ENCODE measurements at places on chromosomes 13 and 19.

- DNase-seq: no peak
Measured at GRCh38 chr13:28622286-28622685, 36.6 kb upstream of the POMP start.

DNA sequence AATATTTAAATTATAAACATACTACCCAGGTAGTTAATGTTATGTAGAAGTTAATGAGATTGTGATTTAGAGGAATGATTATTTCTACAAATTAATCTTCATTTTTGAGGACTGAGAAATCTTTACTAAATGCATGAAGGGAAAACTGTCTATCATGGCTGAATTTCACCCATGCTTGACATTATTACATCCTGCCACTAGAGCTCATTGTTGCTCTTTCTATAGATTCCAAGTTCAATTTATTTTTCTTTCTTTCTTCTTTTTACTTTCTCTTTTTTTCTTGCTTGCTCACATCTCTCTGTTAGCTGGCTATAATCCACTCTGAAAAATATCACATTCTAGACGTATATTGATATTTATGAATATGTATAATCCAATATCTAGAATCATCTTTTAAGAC lies 505.0 kb upstream of the KLHL1 start:
- DNase-seq: no peak

- DNase-seq: no peak
Measured at GRCh38 chr13:98224557-98224956, 47.5 kb upstream of the RNF113B start.

- no peak for DNase-seq
Measured at GRCh38 chr19:53865523-53865917, 2.2 kb upstream of the MYADM start.

GRCh38 chr19:15048885-15049541 lies at the start of gene CASP14:
CASP14 (plus strand) TSS chr19:15049480; CDS start chr19:15052252, 2,772 bp downstream.
- DNase-seq: no peak

GRCh38 chr19:46579361-46579879 lies 21.7 kb upstream of the CALM3 start:
- no peak for DNase-seq

DNA sequence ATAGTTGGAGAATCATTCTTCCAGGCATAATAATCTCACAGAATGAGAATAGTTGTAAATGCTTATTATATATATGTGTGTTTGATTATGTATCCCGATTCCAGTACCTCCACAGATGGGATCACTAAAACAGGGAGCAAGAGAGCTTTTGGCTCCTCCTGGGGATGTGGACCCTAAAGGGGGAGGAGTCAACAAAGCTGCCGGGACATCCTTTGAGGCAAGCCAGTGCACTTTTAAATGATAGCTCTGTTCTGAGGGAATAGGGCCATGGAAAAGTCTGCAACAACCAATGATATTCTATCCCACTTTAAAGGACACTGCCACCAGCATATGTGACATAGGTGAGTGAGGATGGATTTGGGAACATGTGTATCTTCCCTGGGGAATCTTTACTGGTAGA lies 40.8 kb downstream of the SLITRK5 start:
- DNase-seq: no peak

GRCh38 chr19:33323093-33323820 lies 20.9 kb upstream of the CEBPA start:
- DNase-seq: no peak

GRCh38 chr13:66362485-66362884 lies 867.7 kb downstream of the PCDH9 start:
- no peak for DNase-seq

GRCh38 chr13:99500839-99501183 lies 461 bp upstream of the TM9SF2 start:
- DNase-seq: no peak

GRCh38 chr13:69458013-69458412 lies 649.6 kb upstream of the ATXN8OS start:
- no peak for DNase-seq

- DNase-seq: peak; percentile 44
Measured at GRCh38 chr19:12792051-12792852, 966 bp downstream of the JUNB start.

DNA sequence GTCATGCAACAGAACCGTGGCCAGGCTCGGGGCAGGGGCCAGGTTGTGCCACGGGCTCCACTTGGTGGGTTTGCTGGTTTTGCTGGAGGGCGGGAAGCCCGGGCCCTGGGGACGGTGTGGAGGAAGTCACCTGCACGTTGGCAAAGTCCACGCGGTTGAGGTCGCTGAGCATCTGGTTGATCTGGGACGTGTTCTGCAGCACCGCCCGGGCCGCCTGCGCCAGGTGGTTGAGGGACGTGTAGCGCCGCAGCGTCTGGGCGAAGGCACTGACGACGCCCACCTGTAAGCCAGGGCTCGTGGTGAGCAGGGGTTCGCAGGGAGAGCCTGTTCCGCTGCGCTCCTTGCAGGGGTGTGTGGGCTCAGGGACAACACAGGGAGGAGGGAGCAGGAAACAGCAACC lies 24.7 kb upstream of the RANBP3 start:
- no peak for DNase-seq

DNA sequence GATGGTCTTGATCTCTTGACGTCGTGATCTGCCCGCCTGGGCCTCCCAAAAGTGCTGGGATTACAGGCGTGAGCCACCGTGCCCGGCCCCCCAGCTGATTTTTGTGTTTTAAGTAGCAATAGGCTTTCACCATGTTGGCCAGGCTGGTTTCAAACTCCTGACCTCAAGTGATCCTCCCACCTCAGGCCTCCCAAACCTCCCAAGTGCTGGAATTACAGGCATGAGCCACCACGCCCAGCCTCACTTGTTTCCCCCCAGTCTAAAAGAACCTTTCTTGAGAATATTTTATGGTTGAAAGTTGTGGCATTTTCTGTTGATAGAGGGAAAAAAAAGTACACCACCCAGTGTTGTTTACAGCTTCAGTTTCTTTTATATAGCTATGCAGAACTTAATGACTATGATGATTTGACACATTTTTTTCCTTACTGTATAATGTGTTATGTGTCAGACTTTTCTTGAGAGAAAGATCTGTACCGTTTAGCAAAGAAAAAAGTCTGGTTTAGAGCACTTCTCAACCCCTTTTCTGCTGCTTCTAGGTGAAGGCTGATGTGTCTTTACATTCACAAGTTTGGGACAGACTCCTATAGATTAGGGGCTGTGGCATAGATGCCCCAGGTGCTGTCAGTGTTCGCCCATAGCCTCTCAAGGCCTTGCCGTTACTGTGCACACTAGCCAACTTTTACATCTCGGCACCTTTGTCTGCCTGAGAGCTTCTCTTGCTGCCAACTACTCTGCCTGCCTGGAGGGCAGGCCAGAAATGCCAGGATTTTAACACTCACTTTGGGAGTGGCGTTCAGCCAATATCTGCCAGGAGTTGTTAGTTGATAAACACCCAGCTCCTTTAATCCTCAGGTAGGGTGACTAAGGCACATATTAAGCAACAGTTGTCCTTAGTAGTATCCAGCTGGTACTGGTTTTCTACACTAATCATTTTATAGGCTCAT lies 33.0 kb downstream of the KCTD4 start:
- no peak for DNase-seq

- DNase-seq: peak; percentile 98
Measured at GRCh38 chr19:41439441-41440222, at the start of gene DMAC2. DMAC2 (minus strand) TSS chr19:41439912; CDS start chr19:41439899, 13 bp downstream.

GRCh38 chr13:79346300-79346914 lies 59.6 kb downstream of the RBM26 start:
- DNase-seq: no peak

GRCh38 chr13:71089056-71089455 lies 777.9 kb downstream of the DACH1 start:
- no peak for DNase-seq

GRCh38 chr13:66657165-66657881 lies 572.8 kb downstream of the PCDH9 start:
- peak; percentile 21 for DNase-seq

GRCh38 chr19:14818588-14818987 lies 16.4 kb downstream of the OR7A5 start:
- DNase-seq: no peak

DNA sequence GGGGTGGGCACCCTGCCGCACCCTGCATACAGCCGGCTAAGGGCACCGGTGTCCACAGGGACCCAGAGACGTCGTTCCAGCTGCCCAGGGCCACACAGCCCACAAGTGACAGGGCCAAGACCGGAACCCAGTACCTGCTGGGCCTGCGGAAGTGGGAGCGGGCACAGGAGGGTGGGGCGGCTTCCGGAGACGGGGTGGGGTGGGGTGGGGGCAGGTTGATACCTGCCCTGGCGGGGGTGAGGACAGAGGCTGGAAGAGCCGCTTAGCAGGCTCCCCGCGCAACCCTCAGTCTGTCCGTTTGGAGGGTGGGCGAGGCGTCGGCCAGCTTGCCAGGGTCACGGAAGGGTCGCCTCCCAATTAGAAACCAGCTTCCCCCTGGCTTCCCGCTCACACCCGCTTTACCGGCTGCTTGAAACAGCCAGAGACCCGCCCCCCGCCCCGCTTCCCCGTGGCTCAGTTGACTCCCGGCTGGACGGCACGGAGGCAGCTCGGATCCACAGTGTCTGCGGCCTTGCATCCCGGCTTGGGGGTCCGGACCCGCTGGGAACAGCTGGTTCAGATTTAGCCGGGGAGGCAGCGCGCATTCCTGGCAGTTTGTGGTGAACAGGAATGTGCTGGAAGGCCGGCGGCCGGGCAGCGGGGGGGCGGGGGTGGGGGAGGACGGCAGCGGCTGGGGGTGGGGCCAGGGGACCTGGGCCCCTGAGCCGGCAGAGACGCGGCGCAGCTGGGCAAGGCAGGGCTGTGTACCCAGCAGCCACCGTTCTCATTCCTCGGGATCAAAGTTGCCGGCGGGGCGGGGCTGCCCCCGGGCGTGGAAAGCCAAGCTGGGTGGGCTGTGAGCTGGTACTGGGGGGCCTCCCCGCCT lies 1.9 kb downstream of the CNN2 start:
- peak; percentile 96 for DNase-seq

DNA sequence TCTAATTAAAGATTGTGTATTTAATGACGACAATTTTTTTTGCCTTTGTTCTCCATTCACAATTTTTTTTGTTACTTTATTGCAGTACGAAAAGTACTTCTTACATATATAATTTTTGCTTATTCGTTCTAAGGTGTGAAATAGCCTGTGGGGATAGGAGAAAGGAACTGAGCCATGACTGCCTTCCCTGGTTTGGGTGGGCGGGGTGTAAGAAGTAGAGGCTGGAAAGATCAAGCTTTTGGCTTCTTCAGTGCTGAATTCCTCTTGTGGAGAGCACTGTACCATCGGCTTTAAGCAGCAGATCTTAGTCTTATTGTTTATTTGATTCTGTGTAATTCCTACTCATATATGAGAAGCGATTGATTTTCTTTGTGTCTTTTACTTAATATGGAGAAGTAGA lies 115.8 kb downstream of the NBEA start:
- DNase-seq: no peak

GRCh38 chr13:63011996-63012395 lies 1596.3 kb upstream of the PCDH20 start:
- no peak for DNase-seq

GRCh38 chr13:97497400-97497799 lies 63.4 kb downstream of the RAP2A start:
- DNase-seq: no peak

DNA sequence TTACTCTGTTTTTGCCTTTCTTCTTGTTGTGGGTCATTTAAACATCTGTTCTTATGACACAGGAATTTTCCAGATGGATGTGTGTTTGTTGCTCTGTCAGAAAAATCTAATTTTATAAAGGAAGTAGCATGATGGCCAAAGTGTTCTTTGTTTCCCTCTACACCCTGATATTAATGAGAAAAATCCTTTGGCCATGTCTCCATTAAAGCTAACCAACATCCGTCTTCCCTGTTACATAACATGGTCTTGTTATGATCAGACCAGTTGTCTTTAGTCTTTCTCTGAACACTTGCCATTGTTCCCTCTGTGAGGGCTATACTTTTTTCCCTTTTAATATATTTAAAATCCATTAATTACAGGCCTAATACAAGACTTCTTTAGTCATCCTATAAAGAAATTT lies 142.2 kb upstream of the SPRY2 start:
- no peak for DNase-seq

GRCh38 chr19:15222738-15223648 lies 9.3 kb downstream of the EPHX3 start:
- peak; percentile 100 for DNase-seq

- DNase-seq: no peak
Measured at GRCh38 chr13:111319998-111320911, at the start of gene TEX29. TEX29 (plus strand) TSS chr13:111320642; CDS start chr13:111320891, 249 bp downstream.

DNA sequence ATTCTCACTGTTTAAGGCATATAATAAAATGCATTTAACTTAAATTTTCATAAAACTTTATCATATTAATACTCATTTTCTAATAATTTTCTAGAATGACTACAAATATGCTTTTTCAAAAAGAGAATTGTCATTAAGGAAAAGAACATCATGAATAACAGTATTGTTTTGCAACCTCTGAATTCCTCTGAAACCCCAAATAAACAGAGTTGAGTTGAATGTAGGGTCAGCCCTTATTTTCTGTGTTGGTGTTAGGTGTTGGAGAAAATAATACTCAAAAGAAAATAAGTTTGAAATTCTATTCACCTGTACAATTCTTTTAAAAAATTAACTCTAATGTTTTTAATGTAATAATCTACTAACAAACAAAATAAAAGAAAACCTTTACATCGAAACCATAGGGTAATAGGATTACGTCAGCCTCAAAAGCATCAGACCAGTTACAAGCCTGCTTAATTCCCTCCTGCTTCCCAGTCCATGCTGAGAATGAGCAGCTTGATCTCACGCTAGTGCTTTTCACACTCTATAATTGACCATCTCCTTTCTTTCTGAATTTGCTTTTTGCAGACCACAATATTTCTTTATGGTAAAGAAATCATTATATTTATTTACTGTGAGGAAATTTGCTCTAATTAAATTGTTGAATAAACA lies 160.9 kb downstream of the PCDH9 start:
- no peak for DNase-seq

Data from GM03348 (cell line).